ENCODE measurements at places on chromosomes 13 and 19. TPM values are rescaled to one million over a fixed set of nuclear protein-coding genes. Genes with fewer than 3 reads are reported as not detected.
A peak's percentile ranks its signal among the peaks of the same experiment; 100 is the strongest.

GRCh38 chr13:37878496-37878895 is 8.9 kb upstream of the TRPC4 start:
- no peak for DNase-seq

Gene PSG2
- not detected for total RNA-seq

DNA sequence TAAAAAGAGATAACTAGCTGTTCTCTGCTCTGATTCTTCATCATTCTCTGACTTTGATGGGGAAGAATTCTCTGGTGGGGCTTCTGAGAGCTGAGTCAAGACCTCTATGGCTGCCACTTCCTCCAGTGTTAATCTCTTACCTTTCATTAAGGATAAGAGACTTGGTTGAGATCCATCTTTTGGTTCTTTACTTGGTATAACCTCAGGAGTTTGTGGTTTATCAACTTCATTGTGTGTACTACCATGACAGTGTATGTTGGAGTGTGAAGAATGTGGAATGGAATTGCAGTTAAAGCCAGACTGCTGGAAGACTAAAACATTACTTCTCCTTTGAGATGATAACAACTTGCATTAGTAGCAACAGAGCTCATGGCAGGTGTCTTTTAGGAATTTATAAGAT is 222.0 kb downstream of the SLITRK5 start:
- no peak for DNase-seq

Gene RAB11B
- 119 TPM for total RNA-seq

DNA sequence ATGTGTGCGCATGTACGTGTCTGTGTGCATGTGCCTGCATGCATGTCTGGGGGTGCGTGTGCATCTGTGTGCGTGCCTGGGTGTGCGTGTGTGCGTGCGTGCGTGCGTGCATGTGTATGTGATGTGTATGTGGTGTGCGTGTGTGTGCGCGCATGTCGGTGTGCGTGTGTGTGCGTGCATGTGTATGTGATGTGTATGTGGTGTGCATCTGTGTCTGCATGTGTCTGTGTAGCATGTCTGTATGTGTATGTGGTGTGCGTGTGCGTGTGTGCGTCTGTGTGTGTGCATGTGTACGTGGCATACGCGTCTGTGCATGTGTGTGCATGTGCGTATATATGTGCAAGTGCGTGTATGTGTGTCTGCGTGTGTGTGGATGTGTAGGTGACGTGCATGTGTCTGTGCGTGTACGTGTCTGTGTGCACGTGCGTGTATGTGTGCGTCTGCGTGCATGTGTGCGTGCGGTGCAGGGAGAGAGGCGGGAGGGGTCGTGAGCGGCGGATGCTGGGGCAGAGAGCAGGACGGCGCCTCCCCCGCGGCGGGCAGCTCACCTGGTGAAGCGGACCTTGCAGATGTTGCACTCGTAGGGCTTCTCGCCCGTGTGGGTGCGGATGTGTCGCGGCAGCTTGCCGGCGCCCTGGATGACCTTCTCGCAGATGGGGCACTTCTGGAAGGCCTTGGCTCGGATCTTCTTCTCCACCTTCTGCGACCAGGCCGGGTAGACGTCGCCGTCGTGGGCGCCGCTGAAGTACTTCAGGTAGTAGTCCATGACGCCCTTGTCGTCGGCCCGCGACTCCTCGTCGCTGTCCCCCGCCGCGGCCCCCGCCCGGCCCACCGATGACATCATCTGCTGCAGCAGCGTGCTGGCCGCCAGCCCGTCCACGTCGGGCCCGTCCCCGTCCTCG is 13.0 kb downstream of the ZBTB7A start:
- DNase-seq, result no peak

DNA sequence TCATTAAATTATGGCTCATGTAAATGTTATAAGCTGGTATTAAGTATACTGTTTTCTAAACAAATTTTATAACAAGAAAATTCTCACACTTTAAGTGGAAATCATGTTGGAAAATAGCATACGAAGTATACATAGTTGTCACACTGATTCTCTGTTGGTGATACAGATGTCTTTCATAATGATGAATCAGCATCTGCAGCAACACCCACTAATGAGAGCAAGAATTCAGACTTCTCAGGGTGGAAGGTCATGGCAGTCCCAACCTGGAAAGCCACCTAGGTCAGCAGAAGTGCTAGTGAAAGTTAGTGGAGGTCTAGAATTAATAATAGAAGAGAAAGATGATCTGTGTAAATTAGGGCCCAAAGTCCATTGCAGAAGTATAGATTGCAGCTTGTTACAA is 719.7 kb upstream of the MIR17HG start:
- DNase-seq, result no peak

- DNase-seq, result no peak
Observed at GRCh38 chr13:100715604-100716003, 41.0 kb upstream of the TMTC4 start.

DNA sequence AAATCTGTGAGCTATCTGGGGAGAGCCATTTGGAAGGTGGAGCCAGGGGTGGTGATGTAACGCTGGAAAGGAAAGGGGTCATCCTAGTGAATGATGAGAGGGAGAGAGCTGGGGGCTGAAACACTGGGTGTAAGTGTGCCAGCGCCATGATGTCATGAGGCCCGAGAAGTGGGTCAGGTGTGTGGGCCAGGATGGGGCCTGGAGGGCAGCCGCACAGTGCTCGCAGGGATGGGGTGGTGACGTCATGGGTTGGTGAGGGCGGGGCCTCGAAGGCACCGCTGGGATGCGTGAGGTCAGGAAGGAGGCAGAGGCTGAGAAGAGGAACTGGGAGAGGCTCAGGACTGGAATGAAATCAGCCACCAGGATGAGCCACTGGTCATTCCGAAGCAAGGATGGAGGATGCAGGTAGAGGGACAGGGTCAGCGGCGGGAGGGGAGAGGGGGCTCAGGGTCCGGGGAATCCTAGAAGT is 4.4 kb downstream of the CCDC61 start:
- no peak for DNase-seq

Gene HPN
- total RNA-seq, result 2.7 TPM

DNA sequence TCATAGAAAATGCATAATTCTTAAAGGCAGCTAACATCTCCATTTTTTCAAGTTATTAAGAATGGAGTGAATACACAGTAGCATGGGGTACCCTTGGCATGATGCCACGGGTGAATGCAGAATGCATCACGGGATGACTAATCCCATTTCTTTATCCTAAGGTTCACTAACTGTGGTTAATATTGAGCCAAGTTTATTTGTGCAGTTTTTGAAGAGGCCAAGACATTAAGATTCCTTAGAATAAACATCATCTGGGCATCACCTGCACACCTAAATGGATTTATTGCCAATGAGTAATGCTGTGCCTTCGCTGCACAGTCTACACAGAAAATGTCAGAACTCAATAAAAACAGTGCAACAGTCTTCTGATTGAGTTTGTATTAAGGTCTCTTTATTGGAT is 333.1 kb downstream of the GPC6 start:
- no peak for DNase-seq

GRCh38 chr19:53422551-53422950 is 9.2 kb upstream of the ZNF761 start:
- no peak for DNase-seq

DNA sequence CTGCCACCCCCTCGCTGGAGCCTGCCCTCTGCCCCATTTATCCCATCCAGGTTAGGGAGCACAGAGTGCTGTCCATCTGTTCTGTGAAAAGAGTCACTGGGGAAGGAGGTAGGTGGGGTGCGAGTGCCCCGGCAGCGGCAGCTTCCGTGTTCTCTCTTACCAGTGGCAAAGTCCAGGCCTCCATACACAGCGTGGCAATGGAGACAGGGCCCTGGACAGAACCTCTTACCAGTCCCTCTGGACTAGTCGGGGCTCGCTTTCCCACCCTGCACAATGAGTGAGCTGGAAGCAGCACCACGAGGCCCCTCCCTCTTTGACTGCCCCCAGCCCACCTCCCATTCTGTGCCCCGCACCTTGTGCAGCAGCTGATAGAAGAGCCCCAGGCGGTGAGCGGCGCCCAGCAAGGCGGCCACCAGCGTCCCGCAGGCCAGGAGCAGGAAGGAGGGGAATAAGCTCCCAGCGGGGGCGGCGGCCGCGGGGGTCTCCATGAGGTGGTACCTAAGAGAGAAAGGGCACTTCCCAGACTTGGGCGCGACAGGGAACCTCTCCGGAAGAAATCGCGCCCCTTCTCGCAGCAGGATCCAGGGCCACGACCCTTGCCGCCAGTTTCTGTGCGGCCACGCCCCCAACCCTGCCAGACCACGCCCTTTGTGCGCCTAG is 17.5 kb downstream of the SYDE1 start:
- DNase-seq, result peak; percentile 90

- DNase-seq, result no peak
Observed at GRCh38 chr13:29878101-29878500, 27.7 kb upstream of the UBL3 start.

GRCh38 chr13:71412231-71412630 is 454.8 kb downstream of the DACH1 start:
- no peak for DNase-seq

Gene MPND
- 13.5 TPM for total RNA-seq

Gene SMIM24
- not detected for total RNA-seq

GRCh38 chr13:25778808-25779305 is 273.0 kb downstream of the SHISA2 start:
- DNase-seq, result no peak

GRCh38 chr19:11861301-11861700 is 12.8 kb downstream of the ZNF439 start:
- no peak for DNase-seq

GRCh38 chr13:79267560-79267959 is 138.5 kb downstream of the RBM26 start:
- DNase-seq, result no peak

Measured in aorta (tissue), 5 donors.